ENCODE measurements at places on chromosomes 5 and 9. TPM values are rescaled to one million over a fixed set of nuclear protein-coding genes. Genes with fewer than 3 reads are reported as not detected.

Gene PNPLA7
- total RNA-seq = 2.0 TPM

Gene PPP3R2
- total RNA-seq = not detected

Gene GLDC
- total RNA-seq = 0.33 TPM

Gene OR1N1
- not detected for total RNA-seq

Gene ADAMTS16
- total RNA-seq = not detected

Gene C8G
- 0.72 TPM for total RNA-seq

Gene FRRS1L
- total RNA-seq = 0.10 TPM

Gene SLCO6A1
- not detected for total RNA-seq

Gene TAF11L10
- not detected for total RNA-seq

Gene LHX3
- not detected for total RNA-seq

Gene KCNMB1
- 0.07 TPM for total RNA-seq

Gene MYOT
- total RNA-seq = not detected

Gene IARS1
- total RNA-seq = 355 TPM

Gene SLC34A3
- not detected for total RNA-seq

Gene AMBP
- total RNA-seq = not detected

Gene FBP1
- total RNA-seq = not detected

Gene PTGR1
- 67.4 TPM for total RNA-seq

Gene MSX2
- total RNA-seq = 3.8 TPM

Gene TRIM7
- 1.2 TPM for total RNA-seq

Gene TMEM215
- not detected for total RNA-seq

Gene IL9
- total RNA-seq = not detected

Gene LEAP2
- total RNA-seq = 0.30 TPM

Gene MIGA2
- total RNA-seq = 34.1 TPM

Gene F12
- not detected for total RNA-seq

Gene HK3
- not detected for total RNA-seq

Gene STPG3
- not detected for total RNA-seq

Gene TOR1B
- total RNA-seq = 55.1 TPM

Gene ACER2
- total RNA-seq = 4.3 TPM

Gene NR2F1
- total RNA-seq = 10.2 TPM

Gene GTF2H2
- total RNA-seq = 11.4 TPM

Gene PTGDS
- total RNA-seq = 11.1 TPM

Gene MVB12B
- total RNA-seq = 3.5 TPM

Gene MARVELD2
- 1.6 TPM for total RNA-seq

Gene IL7R
- 9.8 TPM for total RNA-seq

Gene SLC6A7
- total RNA-seq = not detected

Gene ARRDC1
- 13.4 TPM for total RNA-seq

Gene PCDHGB6
- total RNA-seq = 4.8 TPM

Gene SVEP1
- 71.7 TPM for total RNA-seq

Gene PDGFRB
- 195 TPM for total RNA-seq

Gene KIF4B
- under 0.01 TPM for total RNA-seq

Gene HRCT1
- 0.59 TPM for total RNA-seq

Gene FLT4
- 0.33 TPM for total RNA-seq

Gene IGIP
- total RNA-seq = 24.0 TPM

Gene TMEM232
- total RNA-seq = 0.79 TPM

Gene KIF20A
- 21.6 TPM for total RNA-seq
